Progenitor cell of endocrine pancreas (in vitro differentiated cells): ENCODE measurements at places on chromosomes 12 and 14.

- no peak for DNase-seq
Measured at GRCh38 chr14:71482671-71483070, 449.6 kb upstream of the RGS6 start.

GRCh38 chr12:101706403-101706802 lies 9.0 kb downstream of the CHPT1 start:
- no peak for DNase-seq

- DNase-seq = no peak
Measured at GRCh38 chr14:50303744-50304471, 8.1 kb downstream of the L2HGDH start.

DNA sequence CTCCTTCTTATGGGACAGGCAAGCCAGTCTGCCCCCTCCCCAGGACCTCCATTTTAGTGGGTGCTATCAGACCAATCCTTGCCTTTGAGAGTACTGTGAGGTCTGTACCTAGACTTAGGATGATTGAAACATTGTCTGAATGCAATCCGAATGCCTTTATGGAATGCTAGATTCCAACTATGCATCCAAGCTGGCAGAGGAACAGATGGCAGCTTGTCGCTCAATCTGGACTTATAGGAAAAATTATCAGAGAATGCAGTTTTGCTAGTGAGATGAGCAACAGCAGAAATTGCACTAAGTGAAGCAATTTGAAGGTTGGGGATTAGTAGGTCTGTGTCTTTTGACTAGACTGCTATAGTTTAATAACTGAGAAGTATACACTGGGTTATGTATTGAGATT lies 109.1 kb downstream of the DYRK2 start:
- no peak for DNase-seq

DNA sequence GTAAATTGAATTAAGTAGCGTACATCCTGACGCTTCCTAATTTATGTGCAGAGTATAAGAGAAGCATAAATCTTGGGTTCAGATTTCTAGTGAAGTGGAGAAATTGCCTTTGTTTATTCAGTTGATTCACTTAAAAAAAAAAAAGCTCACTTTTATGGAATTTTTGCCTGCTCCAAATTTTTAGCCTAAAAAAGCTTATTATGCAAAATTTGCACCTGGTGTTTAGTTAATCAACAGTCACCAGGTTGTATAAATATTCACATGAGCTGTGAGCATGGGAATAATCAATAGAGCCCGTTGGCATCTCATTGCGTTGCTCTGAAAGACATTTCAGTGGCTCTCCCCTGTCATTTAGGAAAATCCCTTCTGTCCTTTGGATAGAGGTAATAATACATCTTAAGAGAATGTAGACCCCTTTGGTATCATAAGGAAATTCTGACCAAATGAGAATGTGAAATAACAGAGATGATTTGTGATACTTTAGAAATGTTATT lies 132.4 kb downstream of the SRGAP1 start:
- DNase-seq = no peak

GRCh38 chr14:55813630-55814029 lies 233.6 kb downstream of the KTN1 start:
- no peak for DNase-seq

- no peak for DNase-seq
Measured at GRCh38 chr14:52299692-52300278, 14.3 kb upstream of the PTGER2 start.

GRCh38 chr14:72913809-72914208 lies 12.5 kb upstream of the DCAF4 start:
- no peak for DNase-seq

- DNase-seq = no peak
Measured at GRCh38 chr14:48391661-48392060, 716.3 kb upstream of the MDGA2 start.

DNA sequence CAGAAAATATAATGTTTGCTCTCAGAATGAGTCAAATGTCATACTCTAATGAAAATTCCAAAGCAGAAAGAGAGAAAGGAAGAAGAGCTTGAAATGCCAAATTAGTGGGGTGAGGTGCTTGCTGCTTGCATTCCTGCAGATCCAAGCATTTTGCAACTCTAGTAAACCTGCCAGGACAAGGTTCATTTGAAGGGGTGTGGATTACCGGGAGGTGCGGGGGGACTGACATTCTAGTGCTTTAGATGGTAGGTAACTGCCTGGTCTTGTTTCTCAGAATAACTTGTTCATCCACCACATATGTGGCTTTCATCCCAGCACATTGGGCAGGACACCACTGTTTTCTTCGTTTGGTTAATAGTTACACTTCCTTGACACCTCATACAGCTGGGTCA lies 144.4 kb downstream of the AKAP6 start:
- DNase-seq = no peak

- no peak for DNase-seq
Measured at GRCh38 chr12:67630373-67631088, 18.0 kb upstream of the DYRK2 start.
